ENCODE measurements at places on chromosomes 6 and 20.

- no peak for DNase-seq
Observed at GRCh38 chr6:126204598-126204997, 135.3 kb upstream of the CENPW start.

- DNase-seq: no peak
Observed at GRCh38 chr20:52569201-52569600, 377.6 kb upstream of the ZFP64 start.

DNA sequence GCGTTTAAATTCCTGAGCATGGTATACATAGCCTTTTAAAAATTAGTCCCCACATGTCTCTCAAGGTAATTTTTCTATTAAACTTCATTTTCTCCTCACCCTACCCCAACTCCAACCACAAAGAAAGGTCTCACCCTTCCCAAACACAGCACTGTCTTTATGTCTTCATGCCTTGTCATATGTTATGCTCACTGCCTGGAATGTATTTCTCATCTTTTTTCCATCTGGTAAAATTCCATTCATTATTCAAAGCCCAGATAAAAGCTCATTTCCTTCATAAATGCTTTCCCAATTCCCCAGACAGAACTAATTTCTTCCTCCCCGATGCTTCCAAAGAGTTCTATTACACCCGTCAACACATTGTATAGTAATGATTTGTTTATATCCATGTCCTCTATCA, 302.0 kb downstream of the ALDH8A1 start:
- DNase-seq: no peak

- peak; percentile 83 for DNase-seq
Observed at GRCh38 chr20:454951-455350, 7.4 kb downstream of the TBC1D20 start.

GRCh38 chr6:15255481-15255880, 9.6 kb downstream of the JARID2 start:
- no peak for DNase-seq

- no peak for DNase-seq
Observed at GRCh38 chr6:158768436-158768835, 50.7 kb downstream of the EZR start.

DNA sequence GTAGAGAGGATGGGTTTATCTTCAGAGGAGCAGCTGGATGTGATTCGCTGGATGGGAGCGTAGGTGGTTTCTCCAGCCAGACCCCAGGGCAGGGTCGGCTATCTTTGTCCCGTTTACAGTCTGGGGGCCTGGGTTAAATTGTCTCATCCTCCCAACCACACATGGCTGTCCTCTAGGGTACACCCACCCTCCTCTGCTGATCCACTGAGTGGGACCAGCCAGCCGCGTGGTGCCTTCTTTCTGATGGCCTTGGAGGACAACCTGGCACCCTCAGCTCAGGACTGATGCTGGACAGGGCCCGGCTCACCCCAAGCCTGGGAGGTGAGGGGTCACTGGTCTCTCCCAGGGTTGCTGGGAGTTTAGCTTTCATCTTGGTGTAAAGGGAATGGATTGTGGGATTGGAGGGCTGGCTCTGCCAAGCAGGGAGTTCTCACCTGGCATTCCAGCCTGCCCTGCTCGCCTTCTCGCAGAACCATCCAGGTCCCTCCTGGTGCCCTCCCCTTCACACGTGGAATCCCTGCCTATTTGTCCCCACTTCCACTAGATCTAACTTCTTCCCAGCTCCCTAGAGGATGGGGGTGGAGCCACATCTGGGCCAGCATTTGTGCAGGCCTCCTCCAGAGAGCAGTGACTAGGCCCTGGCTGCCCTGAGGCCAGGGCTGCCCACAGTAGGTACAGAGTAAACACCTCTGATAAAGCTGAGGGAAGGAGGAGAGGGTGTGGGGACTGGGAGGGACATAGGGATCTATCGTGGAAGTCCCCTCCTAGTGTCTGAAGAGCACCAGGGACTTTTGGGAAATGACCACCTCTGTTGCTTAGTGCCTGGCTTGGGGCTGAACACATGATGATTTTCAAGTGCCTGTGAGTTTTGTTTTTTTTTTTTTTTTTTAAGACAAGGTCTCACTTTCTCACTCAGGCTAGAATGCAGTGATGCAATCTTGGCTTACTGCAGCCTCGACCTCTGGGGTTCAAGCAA, 1.6 kb downstream of the ITPR3 start:
- DNase-seq: no peak

GRCh38 chr20:62486484-62486883, 10.7 kb upstream of the GATA5 start:
- DNase-seq: no peak

DNA sequence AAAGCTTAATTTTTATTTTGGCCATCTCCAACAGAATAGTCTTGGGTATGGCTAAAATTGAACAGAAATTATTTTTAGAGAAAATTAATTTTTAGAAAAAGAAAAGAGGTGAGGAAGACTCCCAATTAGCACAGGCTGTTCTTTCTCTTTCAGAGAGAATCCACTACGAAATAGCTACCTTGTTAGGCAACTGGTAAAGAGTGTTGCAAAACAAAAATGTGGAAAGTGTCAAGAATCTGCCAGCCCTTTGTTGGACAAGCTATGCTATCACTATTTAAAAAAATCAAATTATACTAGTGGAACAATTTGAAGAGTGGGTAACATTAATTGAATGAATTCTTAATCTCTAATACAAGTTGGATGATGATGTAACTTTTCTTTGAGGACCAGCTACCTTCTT, 19.2 kb upstream of the ZSCAN9 start:
- no peak for DNase-seq

DNA sequence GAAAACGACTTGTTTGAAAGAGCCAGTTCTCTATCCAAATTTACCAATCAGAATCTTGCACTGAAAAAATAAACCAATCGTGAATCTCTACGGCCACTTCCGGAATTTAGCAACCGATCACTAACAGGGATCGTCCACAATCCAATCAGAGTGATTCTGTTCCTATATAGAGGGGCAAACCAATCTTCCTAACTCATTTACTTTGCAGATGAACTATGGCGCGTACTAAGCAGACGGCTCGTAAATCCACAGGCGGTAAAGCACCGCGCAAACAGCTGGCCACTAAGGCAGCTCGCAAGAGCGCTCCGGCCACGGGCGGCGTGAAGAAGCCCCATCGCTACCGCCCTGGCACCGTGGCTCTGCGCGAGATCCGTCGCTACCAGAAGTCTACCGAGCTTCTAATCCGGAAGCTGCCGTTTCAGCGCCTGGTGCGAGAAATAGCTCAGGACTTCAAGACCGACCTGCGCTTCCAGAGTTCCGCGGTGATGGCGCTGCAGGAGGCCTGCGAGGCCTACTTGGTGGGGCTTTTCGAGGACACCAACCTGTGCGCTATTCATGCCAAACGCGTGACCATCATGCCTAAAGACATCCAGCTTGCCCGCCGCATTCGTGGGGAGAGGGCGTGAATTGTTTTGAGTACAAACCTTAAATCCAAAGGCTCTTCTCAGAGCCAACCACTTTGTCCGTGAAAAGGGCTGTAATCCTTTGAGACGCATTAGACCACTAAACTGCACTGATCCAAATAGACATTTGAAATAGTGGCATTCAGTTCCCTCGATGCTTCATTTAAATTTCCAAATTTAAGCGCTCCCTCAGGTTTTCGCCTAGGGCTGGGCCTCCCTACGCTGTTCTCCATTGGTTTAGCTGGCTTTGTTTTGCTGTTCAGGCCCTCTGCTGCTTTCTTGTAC, 138.0 kb downstream of the HFE start:
- no peak for DNase-seq

GRCh38 chr6:10999994-11000393, 44.1 kb downstream of the ELOVL2 start:
- no peak for DNase-seq

- DNase-seq: no peak
Observed at GRCh38 chr20:1831096-1831495, 64.1 kb upstream of the SIRPA start.

DNA sequence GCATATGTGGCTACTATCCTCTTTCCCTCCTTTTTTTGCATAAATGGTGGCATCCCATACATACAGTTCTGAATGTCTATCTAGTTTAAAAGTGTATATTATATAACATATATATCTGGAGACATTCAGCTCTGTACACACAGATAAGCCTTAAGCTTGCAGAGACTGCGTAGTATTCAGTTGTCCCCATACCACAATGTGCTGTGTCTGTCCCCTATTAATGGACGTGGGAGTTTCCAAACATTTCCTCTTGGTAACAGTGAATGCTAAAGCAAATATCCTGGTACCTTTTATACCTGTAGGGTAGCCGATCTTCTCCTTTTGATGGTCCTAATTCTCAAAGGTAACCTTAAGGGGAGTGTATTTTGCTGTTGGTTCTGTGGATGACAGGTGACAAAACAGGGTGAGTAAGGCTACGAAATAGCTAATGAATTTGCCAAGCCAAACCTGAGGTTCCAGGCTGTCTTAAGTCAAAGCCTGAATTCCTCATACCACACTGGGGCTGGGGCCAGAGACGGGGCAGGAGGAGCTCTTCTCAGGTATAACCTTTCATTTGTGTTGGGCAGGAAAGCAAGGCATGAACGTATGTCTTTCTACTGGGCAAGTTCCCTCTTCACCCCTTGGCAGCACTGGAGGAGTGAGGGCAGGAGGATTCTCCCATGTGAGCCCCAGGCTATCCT, 7.8 kb upstream of the C2 start:
- no peak for DNase-seq

DNA sequence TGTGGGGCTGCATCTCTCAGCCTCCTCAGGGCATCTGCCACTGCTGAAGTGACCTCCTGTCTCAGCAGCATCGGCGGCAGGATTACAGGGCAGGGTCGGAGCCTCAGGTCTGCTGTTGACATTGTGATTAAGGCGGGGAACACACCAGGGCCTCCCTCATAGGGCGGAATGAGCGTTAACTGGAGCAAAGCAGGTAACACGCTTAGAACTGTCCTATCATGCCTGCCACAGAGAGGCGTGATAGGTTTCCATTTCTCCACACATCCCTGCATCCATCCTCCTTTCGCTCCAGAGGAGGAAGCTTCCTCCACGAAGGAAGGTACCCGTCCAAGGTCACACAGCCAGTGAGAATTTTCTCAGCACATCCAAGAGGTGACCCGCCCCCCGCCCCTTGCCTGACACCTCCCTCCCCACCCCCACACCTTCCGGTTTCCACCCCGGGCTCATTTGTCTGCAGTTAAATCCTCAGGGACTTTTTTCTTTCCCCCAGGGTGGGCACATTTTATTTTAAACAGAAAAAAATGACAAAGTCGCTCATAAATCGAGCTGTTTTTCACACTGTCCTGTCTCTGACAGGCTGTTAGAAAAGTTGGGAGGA, 200.8 kb downstream of the TFAP2C start:
- no peak for DNase-seq

DNA sequence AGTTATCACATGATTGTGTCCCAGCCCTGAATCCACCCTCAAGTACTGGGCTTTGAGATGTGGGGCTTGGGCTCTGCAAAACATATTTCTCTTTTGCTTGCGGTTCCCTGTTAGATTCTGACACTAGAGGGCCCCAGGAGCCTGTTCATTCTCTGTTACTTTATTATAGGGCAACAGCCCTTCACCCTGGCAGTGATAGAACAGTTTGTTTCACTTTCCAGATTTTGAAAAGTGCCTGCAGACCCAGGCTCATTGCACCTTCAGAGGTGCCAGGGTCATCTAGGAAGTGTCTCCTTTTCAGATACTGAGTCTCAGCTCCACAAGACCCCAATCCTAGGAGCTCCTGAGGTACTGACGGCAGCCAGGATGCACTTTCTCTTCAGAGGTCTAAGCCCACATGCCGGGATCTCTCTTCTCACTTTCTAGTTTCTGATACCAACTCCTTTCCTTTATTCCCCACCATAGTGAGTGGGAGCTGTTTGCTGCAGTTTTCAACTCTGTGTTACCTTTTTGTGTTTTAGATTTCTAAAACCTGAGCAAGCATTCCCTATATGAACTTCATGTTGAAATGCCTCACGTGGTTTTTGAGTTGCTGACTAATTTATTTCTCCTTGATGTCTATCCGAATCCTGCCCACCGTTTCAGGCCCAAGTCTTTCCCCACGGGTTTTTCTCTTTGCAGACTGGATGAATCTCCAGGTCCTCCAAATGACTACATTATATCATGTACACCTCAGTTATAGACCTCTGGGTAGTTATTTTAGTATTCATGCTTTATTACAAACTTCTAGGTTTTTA, 10.9 kb downstream of the ABT1 start:
- no peak for DNase-seq

DNA sequence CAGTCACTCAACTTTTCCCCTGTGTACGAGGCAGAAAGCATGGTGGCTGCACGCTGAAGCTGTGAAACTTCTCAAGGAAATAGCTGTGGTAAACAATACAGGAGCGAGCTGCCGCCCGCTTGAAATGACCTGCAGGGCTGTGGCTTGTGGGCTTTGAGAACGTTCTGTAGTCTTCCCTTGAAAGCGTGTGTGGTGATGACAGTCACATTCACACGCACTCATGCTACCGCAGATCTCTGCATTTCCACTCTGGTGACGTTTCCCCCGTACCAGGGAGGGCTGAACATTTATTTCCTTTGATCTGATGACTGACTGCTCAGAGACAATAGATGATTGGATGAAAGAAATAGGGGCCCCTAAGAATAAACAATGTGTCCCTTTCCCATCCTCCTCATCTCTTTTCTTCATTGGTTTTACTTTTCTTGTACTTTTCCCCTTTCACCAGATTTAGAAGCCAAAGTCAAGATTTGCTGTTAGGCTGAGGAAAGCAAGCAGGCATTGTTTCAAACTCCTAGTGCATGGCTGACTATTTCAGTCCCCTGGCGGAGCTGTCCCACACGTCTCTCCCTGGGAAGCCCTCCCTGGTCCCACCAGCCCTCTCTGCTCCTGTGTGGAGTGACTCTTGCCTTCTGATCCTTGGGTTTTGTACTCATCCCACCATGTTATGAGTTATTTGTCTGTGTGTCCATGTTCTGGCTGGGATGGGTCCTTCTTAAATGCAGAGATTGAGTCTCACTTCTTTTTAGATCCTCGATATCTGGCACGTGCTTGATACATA, 3.9 kb downstream of the SYTL3 start:
- no peak for DNase-seq

DNA sequence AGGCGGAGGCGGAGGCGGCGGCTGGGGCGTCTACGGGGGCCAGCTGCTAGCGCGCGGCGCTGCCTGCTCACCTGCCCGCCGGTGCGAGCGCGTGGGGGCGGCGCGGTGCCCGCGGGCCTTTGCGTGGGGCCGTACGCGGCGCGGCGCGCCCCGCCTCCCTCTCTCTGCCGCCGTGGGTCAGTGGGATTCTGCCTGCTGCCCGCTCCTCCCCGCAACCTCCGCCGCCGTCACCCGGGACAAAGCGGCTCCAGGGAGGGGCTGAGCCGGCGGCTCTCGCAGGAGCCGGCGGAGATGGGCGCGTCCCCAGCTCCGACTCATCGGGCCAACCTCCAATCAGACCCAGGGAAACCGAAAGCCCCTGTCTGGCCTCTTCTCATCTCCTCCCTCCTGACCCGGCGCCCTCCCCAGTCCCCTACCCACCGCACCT, at the start of gene RCAN2:
RCAN2 (minus strand) TSS at position 249 of the 427 bp plus-strand sequence.
- DNase-seq: no peak

GRCh38 chr20:12371990-12372389, 454.3 kb downstream of the BTBD3 start:
- no peak for DNase-seq

GRCh38 chr6:92507552-92507951, 911.8 kb downstream of the EPHA7 start:
- no peak for DNase-seq

DNA sequence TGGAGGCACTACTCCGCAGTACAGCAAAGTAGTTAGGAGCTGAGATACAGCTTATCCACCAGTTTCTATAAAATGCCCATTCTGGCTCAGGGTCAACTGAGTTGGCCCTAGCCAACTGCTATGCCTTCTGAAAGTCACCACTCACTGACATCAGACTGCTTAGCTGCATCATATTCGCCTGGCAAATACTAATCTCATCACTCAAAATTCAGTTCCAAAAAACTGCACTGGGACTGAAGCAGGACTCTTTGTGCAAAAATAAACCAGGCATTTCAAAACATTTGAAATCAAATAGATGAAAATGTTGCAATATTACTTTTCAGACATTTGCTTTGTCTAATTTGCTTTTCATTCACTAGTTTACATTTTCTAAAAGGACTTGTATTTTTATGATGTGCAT, 230.0 kb downstream of the ALDH8A1 start:
- no peak for DNase-seq

All from LNCaP clone FGC (cell line).